ENCODE measurements at places on chromosomes 5 and 9.

GRCh38 chr9:27451207-27451797 lies 72.8 kb upstream of the IFNK start:
- no peak for DNase-seq

DNA sequence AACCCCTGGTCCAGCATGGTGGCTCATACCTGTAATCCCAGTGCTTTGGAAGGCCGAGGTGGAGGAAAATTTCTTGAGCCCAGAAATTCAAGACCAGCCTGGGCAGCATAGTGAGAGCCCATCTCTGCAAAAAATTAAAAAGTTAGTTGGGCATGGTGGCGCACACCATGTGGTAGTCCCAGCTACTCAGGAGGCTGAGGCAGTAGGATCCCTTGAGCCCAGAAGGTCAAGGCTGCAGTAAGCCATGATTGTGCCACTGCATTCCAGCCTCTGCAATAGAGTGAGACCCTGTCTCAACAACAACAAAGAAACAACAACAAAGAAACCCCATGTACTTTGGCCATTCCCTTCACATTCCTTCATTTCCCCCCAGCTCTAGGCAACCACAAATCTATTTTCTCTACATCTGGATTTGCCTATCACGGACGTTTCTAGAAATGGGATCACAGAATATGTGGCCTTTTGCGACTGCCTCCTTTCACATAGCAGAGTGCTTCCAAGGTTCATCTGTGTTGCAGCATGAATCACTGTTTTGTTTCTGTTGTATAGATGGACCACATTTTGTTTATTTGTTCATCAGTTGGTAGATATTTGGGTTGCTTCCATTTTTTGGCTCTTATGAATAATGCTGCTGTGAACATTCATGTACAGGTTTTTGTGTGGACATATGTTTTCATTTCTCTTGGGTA lies 17.9 kb downstream of the MIGA2 start:
- DNase-seq, result no peak

GRCh38 chr5:64759960-64760660 lies 8.4 kb downstream of the SREK1IP1 start:
- no peak for DNase-seq

GRCh38 chr9:97987487-97987886 lies 4.3 kb downstream of the ANP32B start:
- no peak for DNase-seq

GRCh38 chr9:127491516-127491915 lies 40.2 kb downstream of the LRSAM1 start:
- no peak for DNase-seq

DNA sequence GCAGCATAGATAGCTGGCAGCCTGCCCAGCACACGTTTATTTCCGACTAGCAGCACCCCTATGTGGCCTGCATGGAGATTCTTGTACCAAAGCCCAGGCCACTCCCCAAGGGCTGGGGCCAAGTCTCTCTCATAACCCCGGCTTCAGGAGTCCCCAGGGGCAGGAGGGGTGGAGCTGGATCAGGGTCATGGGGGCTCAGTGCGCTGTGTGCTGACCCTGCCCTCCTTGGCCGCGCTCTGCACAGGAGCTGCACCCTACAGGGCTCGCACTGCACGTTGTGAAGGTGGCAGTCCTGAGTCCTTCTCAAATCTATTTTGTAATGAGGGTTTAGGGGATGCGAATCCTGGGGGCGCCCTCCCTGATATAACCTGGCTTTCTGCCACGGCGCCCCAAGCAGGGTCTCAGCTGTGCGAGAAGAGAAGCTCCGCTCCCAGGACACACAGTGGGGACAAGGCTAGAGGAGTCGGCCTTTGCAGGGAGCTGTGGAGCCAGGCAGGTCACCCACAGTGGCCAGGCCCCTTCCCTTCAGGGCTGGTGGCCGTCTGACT lies 28.6 kb downstream of the NKD2 start:
- no peak for DNase-seq

DNA sequence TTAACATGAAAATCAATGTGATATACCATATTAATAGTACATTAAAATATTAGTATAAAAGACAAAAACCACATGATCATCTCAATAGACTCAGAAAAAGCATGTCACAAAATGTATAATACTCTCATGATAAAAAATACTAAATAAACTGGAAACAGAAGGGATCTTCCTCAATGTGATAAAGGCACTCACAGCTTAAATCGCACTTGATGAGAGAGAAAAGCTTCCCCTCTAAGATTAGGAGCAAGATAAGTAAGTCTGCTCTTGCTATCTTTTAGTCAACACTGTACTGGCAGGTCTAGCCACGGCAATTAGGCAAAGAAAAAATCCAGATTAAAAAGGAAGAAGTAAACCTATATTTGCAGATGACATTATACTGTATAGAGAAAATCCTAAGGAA lies 21.8 kb upstream of the MSH3 start:
- no peak for DNase-seq

DNA sequence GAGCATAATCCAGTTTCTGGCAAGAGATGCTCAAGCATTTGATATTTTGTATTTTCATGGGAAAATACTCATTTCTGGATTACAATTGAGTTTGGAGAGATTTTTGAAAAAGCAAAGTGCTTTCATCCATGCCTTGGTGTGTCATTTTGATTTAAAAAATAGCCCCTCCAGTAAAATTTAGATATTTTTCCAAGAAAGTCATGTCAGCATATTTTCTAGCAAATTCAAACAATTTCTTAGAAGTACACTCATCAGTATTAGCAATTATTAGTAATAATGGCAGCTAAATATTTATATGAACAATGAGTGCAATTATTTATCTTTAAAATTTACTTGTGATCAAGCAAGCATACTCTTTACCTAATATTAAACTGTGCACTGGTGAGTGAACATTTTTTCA lies 102.2 kb upstream of the TMEM161B start:
- no peak for DNase-seq

DNA sequence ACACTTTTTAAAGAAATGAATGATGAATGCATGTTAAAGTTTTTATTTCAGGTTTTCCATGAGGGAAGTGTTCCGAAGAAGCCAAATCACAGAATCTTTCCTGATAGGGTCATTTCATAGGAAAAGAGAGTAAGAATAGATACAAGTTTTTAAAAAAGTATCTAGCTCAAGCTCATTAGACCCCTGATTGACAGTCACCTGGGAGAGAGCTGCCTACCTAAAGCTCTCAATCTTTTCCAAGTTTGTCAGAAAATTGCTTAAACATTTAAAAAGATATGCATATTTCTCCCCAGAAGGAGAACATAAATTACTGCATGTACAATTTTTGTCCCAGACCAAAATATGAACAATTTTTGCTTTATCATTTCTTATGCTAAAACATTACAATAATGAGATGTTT lies 47.9 kb upstream of the CHSY3 start:
- no peak for DNase-seq

GRCh38 chr5:65815161-65815560 lies 93.2 kb downstream of the NLN start:
- no peak for DNase-seq

DNA sequence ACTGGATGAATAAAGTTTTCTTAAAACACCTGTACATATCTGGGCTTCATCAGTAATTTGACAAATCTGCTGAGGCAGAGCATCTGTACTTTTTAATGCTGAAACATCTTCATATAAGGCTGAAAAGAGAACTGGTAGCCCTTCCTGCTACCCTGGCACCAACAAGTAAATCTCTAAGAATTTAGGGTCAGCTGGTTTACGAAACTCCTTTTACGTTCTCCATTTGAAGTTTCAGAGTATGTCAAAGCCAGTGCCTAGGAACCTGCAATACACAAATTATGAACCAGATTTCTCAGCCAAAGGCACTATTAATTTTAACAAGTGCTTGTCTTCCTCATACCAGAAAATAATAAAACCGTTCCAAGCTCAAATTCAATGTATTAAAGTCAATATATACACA lies 3.8 kb downstream of the ZFAND5 start:
- DNase-seq, result no peak

GRCh38 chr9:71783120-71783523 lies 14.8 kb upstream of the CEMIP2 start:
- DNase-seq, result peak; percentile 22

- no peak for DNase-seq
Observed at GRCh38 chr9:13817754-13818278, 496.1 kb downstream of the NFIB start.

DNA sequence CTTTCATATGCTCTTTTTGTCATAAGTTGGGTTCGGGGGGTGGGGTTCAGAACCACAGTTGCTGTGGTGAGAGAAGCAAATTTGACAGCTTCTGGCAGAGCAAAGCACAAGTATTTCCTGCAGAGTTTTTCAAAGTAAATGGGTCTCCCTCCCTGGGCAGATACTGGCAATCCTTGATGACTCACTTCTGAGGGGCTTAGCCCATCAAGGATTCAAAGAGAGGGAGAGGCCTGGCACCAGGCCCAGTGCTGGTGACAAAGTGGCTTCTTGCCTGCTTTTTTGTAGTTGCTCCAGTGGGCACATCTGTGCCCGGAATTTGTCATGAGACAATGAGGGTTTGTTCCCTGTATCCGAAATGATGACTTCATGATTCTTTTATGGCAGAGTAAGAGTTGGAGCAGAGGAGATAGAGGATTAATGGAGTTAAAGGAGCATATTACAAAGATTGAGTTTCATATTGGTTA lies 46.6 kb upstream of the TNC start:
- no peak for DNase-seq

DNA sequence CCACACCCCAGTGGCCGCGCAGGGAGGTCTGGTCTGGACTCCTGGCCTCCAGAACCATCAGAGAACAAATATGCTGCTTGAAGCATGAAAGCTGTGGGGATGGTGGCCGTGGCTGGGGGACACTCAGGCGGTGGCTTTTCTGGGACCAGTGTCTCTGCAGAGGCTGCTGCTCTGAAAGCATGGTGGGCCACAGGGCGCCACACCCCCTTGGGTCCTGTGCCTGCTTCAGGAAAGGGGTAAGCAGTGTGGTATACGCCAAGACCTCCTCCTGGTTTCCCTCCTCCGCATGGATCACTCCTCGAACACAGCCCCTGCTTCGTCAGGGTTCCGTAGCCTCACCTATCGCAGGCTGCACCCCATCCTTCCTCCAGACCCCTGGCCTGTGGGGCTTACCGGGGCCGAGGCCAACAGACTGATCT lies 19.7 kb upstream of the TERT start:
- DNase-seq, result no peak

GRCh38 chr5:31655491-31655890 lies 16.6 kb downstream of the PDZD2 start:
- no peak for DNase-seq

DNA sequence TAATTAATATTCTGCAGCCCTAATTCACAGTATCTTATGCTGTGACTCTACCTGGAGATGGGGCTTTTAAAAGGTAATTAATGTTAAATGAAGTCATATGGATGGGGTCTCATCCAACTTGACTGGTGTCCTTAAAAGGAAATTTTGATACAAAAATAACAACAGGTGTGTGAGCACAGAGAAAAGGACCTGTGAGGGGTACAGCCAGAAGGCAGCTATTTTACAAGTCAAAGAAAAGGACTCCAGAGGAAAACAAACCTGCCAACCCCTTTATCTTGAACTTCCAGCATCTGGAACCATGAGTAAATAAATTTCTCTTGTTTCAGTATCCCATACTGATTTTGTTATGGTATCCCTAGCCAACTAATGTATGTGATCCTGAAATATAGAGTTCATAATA lies 250.3 kb downstream of the TMEM232 start:
- no peak for DNase-seq

- no peak for DNase-seq
Observed at GRCh38 chr5:132055808-132056609, 4.4 kb upstream of the IL3 start.

DNA sequence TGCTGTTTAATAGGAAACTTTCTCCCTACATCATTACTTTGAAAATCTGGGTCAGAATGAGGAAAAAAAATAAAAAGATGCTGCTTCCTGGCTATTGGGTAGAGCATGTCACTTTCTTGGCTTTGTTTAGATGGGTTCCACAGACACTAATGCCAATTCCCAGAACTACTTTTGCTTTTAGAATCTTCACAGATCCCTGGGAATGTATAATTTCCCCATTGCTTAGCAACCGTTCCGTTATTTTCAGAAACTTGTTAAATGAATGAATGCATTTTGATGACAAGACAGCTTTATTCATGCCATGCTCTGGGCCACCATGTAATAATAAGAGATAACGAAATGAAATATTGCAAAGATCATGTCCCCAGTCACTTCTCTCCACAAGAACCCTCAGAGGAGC lies 126.5 kb upstream of the TRPC7 start:
- DNase-seq, result no peak

GRCh38 chr5:129689045-129689444 lies 58.8 kb upstream of the MINAR2 start:
- no peak for DNase-seq

GRCh38 chr5:88049737-88050136 lies 218.9 kb downstream of the TMEM161B start:
- no peak for DNase-seq

DNA sequence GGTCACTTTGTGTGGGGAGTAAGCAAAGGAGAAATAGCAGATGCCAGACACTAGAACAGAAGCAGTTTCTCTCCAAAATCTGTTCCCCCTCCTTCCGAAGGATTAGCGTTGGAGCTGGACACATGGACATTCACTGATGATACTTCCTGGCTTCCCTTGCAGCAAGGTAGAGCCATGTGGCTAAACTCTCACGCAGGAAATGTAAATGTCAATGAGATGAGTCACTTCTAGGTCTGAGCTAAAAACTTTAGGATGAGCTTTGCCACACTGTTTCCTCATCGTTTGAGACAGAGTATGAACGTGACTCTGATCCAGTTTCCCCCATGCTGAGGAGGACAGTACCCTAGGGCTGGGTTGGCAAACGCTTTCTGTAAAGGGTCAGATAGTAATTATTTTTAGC lies 5.1 kb downstream of the BHMT2 start:
- DNase-seq, result no peak
